Omental fat pad (tissue), 4 donors: ENCODE measurements at places on chromosomes 3 and 15. TPM values are rescaled to one million over a fixed set of nuclear protein-coding genes. Genes with fewer than 3 reads are reported as not detected.

MESP2 gene
- not detected for total RNA-seq

GRCh38 chr15:38671675-38672254, 107.2 kb upstream of the RASGRP1 start:
- no peak for DNase-seq

DNA sequence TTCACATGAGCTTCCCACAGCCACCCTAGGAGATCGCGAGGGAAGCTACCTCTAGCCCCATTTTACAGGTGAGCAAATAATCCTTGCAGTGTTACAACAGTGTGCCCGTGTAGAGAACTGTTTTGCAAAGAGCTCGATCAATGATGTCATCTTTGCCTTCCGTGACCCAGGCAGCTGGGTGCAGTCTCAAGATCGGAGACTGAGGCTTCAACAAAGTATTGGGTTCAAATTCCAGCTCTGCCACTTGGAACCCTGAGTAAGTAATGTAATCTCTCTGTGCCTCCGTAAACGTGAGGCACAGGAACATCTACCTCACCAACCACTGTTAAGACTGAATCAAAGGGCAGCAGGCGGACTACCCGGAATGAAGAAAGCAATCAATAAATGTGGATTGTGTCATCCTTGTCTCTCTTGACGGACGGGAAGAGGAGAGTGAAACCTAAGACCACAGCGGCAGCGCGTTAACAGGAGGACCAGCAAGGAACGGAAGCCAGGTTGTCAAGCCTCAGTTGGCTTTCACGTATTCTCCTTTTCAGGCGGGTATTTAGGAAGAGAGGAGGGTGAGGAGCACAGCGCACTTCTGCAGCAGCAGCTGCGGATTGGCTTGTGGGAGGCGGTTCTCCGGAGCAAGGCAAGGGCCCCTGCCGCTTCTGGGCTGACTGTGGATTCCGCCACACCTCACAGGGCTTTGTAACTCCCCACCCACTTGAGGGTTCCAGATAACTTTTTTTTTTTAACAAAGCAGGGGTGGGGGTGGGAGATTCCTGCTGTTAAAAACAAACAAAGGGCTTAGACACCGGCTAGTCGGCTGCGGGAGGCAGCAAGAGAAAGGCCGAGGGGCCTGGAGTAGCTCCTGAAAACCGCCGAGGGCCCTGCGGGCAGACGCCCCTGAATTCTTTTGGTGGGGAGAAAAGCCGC, 1.5 kb upstream of the SMAD3 start:
- no peak for DNase-seq

DNA sequence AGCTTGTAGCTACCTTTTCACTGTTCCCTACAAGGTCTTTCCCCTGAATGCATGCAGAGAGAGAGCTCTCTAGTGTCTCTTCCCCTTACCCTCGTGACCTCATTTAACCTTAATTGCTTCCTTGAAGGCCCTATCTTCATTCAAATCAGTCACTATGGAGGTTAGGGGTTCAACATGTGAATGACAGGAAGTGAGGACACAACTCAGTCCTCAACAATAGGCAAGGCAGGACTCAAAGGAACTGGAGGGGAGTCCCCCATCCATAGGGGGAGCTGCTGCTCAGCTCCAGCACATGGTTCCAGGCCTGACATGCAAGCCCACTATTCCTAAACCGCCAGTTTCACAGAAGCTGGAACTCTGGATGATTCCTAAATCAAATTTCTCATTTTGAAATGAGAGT, 33.8 kb upstream of the GYG1 start:
- DNase-seq = no peak

DNA sequence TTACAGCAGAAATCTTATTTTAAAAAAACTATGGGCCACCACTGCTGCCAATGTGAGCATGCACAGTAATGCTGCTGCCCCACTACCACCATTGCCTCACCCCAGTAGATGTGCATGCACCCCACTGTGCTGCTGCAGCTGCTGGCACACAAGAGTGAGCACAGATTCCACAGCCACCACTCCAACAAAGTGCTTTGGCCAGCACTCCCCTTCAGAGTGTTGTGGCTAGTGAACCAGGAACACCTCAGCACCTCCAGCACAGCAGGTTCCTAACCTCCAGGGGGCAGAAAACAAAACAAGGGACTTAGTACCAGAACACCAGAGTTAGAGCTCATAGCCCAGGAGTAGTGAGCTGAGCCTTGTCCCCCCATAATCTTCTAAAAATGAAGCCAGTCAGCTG, 629.6 kb downstream of the PYDC2 start:
- DNase-seq = no peak
